NCI-H1417 treated with DMSO at 0.1 percent for 48 hours (cell line): ENCODE measurements at places on chromosomes 6 and 20.

GRCh38 chr6:109236115-109237076, 141.1 kb downstream of the CEP57L1 start:
- DNase-seq, result no peak

DNA sequence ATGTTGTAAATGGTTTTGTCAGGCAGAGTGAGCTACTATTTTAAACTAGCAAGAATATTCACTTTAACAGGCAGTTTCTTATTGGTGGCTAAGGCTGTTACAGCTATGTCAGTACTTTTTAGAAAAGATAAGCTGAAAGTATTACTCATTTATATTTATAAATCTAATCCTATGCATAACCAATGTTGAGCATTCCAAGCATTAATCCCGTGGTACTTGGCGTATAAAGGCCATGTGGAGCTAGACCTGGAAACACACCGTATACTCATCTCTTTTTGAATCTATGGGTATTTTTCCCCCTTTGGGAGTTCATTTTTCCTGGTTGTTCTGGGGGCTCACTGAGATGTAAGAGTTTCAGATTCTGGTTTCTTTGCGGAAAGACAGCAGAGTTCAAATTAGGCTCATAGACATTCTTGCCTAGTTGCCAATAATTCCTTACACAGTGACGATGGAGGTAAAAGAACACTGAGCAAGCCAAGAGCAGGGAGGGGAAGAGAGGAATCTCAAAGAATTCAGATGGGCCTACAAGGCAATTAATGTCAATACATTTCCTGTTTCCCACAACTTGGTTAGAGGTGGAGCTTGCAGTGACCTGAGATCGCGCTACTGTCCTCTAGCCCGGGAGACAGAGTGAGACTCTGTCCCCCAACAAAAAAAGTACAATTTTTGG, 211.5 kb downstream of the SOX4 start:
- no peak for DNase-seq

- DNase-seq, result no peak
Observed at GRCh38 chr6:162245830-162246420, 481.6 kb downstream of the PRKN start.

DNA sequence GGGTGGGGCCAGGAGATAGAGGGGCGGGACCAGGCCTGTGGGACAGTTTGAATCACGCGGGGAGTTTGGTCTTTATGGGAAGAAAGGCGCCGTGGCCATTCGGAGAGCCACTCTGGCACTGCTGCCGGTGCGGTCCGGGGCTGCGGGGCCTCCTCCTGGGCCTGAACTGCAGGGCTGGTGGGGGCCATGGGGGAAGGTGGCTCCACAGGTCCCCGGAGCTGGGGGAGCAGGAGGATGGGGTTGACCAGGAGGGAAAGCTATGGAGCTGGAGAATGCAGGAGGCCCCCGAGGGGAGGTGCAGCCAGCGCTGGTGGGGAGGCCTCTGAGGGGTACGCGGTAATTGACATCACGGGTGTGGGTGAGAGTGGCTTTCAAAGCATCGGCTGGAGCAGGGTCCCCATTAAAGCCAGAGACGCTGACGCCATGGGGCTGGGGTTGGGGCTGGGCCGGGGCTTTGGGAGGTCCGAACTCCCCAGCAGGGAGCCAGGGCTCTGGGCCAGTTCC, 1.8 kb upstream of the BHLHE23 start:
- no peak for DNase-seq

- no peak for DNase-seq
Observed at GRCh38 chr6:134707342-134708031, 242.4 kb downstream of the ALDH8A1 start.

DNA sequence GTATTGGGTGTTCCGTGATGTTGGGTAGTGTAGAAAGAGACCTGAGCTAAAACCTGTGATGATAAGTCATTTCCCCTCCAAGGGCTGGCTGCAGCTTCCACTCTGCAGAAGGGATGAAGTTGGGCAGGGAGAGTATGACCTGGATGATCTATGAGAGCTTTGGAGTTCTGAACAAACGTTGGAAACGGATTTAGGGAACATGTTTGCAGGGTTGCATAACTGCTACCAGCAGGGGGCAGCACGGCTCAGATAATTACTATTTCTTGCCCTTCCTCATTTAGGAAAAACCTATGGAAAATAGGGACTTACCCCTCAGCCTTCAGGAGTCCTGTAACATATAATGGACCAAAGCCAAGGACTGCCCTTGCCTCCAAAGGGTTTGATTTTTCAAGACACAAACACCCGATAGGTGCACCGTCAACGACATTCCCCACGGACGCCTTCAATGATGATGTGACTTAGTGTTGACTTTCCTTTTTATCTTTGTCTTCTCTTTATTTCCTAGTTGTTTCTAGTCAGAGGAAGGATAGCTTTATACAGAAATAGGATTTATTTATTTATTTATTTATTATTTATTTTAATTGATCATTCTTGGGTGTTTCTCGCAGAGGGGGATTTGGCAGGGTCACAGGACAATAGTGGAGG, 164.9 kb upstream of the SASH1 start:
- DNase-seq, result no peak

DNA sequence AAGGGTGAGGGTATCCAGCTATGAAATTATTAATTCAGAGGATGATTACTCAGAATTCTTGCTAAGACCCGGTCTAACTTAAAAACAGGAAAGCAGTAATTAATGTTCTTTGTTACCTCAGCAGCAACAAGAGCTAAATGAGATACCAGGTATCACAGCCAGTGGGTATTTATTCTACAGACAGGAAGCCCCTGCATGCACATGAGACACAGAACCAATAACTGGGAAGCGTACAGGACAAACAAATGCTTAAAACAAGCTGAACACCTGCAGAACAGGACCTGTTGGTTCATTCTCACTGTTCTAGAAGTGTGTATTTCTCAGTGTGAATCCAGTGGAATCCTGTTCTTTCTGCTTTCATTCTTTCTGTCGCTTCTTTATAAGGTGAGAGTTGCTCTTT, 30.9 kb downstream of the SCML4 start:
- DNase-seq, result no peak

DNA sequence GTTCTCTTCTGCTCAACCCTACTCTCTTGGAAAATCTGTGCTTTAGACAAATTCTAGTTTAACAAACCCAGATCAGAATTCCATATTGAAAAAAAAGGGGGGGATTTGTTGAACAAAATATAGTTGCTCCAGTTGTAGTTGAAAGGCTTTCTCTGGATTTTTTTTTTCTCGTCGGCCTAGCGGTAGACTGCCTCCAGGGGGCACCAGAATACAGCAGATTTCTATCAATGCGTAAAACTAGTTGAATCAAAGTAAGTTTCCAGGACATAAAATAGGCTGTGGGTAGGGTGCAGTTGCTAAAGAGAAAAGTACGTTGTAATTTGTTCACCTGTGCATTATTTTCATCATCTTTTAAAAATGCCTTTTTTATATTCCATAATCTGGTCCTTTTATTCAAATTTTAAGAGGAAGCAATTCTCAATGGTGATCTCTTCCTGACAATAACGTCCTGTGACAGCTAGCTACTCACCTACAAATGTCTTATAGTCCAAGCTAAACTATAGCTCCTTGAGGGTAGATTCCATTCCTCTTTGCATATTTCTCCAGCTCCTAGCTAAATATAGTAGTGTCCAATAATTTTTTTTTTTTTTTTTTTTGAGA, 105.4 kb downstream of the PERP start:
- no peak for DNase-seq

DNA sequence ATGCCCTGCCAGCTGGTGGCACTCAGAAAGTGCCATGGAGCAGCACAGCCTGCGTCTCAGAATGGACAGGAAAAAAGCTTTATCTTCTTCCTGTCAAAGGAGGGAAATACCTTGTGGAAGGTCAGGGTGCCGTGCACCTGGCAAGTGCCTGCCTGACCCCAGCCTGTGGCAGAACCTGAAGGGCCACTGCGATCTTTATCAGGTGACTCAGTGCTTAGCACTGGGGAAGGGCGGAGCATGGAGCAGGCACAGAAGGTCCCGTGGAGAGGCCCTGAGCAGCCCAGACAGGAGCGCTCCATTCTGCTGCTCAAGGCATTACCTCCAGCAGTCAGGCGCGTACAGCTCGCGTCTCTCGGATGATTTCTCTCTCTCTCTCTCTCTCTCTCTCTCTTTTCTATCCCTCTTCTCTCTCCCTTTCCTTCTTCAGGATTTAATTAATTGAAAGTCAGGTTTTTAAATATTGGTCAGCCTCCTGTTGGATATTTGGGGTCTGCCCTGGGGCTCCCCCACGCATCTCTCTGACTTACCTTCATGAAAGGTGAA, 31.7 kb downstream of the FOXC1 start:
- no peak for DNase-seq

DNA sequence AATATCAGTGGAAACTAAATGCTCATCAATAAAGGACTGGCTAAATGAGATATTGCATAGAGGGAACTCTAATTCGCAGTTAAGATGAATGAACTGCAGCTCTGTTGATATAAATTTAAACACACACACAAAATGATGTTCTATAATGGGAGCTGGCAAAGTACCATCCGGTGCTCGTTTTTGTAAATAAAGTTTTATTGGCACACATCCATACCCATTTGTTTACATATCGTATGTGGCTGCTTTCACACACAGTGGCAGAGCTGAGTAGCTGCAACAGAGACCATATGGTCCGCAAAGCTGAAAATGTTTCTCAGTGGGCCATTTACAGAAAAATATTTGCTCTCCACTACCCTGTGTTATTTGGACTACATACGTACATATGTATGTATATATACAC, 120.7 kb downstream of the EDN3 start:
- DNase-seq, result no peak

GRCh38 chr6:136795996-136796395, 3.7 kb upstream of the MAP3K5 start:
- no peak for DNase-seq

DNA sequence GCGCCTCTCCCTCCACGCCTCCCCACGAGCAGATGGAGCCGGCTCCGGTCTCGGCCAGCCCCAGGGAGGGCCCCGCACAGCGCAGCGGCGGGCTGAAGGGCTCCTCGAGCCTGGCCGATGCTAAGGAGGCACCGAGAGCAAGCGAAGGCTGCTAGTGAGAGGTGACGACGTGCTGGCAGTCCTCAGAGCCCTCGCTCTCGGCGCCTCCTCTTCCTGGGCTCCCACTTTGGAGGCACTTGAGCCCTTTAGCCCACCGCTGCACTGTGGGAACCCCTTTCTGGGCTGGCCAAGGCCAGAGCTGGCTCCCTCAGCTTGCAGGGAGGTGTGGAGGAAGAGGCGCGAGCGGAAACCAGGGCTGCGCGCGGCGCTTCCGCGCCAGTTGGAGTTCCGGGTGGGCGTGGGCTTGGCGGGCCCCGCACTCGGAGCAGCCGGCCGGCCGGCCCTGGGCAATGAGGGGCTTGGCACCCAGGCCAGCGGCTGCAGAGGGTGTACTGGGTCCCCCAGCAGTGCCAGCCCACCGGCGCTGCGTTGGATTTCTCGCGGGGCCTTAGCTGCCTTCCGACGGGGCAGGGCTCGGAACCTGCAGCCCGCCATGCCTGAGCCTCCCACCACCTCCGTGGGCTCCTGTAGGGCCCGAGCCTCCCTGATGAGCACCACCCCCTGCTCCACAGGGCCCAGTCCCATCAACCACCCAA, 2.5 kb upstream of the TMEM14C start:
- no peak for DNase-seq

GRCh38 chr20:9301129-9302090, 213.0 kb upstream of the LAMP5 start:
- DNase-seq, result no peak

DNA sequence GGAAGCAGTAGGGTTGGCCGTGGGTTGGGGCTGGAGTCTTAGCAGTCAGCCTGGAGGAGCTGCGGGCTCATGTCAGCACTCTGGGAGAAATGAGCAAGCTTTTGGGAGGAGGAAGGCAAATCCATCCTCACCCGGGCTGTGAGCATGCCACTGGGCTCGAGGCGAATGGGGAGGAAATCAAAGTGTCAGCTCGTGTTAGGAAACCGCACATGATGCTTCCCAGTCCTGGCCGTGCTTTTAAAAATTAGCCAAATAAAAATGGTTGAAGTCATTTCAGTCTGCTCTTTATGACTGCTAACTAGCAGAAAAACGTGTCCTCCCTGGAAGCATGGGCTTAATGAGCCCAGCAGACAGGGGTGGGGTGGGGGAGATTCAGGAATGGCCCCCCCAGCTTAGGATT, 98.1 kb downstream of the NFATC2 start:
- no peak for DNase-seq

GRCh38 chr6:13987400-13987865, 62.7 kb downstream of the RNF182 start:
- DNase-seq, result no peak

GRCh38 chr6:119834418-119834817, 484.9 kb upstream of the MAN1A1 start:
- DNase-seq, result no peak

- DNase-seq, result no peak
Observed at GRCh38 chr20:52593654-52594053, 378.5 kb upstream of the TSHZ2 start.

DNA sequence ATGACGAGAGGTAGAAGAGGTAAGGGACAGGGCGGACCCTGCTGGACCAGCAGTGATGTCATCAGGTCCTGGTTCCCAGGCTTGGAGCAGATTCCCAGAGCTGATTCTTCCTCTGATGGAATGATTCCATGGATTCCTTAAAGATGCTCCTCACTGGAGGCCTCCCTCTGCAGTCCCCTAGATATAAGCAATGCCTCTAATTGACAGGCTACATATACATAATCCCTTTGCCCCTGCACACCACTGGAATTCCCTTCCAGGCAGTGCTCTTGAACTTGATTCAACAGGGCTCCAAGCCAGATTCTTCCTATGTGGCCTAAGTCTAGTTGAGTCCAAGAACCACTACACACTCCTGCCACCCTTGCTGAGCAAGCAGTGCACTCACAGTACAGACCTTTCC, 52.3 kb upstream of the L3MBTL3 start:
- DNase-seq, result no peak

DNA sequence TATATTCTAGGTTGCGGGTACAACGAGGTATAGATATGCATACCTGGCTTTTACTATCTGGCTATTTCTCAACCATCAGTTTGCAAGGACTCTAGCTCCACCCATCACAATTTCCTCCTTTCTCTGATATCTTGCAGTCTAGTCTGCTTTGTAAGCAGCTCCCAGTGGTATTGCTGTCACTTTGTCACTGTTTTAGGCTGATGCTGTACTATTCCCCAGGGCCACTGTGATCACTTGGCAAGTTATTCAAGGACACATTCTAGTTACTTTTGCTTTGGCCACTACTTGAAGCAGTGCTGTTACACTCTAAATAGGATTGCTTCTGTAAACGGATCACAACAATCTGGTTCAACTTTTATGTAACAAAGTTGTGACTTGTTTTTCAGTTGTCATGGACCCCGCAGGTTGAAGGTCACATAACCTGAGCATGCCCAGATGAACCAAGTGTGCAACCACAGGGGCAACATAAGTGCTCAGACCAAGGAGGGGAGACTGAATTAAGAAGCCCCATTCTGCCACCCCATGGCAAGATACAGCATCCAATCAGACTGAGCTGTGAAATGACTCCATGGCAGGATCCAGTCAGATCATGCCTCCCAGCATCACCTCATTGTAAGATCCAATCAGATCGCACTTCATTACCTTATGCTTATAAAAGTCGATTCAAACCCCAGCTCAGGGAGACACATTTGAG, 588.4 kb upstream of the CITED2 start:
- DNase-seq, result no peak
